ENCODE measurements at places on chromosomes 16 and 17.

DNA sequence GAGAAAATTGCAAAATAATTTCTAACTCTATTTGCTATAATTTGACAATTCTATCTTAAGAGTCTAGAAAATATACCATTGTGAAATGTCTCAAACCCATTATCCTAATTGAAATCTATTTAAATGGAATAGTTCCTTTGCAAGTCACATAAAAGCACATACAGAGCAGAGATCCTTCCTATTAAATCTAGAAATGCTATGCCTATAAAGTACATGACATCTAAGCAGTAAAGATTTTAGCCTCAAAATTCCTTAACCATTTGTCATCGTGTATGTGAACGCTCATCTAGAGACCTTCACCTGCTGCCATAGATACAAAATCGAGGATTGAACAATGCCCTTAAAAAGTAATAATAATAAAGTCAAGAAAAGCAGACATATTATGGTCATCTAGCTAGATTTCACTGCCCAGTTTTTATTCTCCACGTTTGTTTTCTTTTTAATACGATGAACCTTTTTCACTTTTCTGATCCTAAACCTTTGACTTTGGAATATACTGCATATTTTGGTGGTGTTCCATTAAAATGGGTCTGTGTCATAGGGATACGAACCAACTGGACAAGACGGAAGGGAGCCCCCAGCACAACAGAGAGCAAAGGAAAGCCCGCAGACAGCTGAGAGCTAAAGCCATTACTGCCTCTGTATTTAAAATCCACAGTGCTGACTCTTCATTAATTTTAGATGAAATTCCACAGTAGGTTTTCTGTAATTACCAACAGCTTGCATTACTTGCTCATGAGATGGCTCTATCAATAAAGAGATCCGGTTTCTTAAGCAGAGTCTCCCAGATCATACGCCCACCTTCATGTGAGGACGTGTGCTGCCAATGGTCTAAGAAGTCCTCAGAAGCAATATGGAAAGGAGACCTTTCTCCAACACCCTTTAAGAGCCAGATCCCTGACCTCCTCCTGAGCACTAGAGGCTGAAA, 17.6 kb downstream of the TEX2 start:
- no peak for DNase-seq

- no peak for DNase-seq
Observed at GRCh38 chr17:38746004-38746848, 1.9 kb downstream of the PCGF2 start.

GRCh38 chr17:69326377-69327059, 415 bp downstream of the ABCA5 start:
- no peak for DNase-seq

- DNase-seq: no peak
Observed at GRCh38 chr16:66128371-66128770, 238.1 kb upstream of the CDH5 start.

DNA sequence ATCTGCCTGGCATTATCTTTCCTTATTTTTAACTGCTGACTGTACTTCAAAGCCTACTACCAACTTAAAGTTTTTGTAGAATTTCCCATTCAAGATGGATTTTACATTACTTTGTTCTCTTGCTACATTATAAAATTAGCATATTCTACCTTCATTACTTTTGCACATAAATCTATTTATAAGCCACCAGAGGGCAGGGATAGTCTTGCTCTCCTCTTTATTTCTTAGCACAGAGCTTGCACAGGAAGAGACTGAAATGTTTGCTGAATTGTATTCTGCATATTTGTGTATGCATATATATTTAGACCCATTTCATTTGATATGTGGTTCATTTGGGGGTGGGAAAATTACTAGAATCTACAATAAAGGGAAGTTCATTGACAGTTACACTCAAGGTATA, 108.0 kb downstream of the SKAP1 start:
- no peak for DNase-seq

- peak; percentile 12 for DNase-seq
Observed at GRCh38 chr16:56866955-56867830, 2.2 kb downstream of the SLC12A3 start.

GRCh38 chr16:69482410-69482991, 58.1 kb downstream of the CYB5B start:
- DNase-seq: no peak

- no peak for DNase-seq
Observed at GRCh38 chr16:12317121-12317810, 340.7 kb downstream of the SNX29 start.

DNA sequence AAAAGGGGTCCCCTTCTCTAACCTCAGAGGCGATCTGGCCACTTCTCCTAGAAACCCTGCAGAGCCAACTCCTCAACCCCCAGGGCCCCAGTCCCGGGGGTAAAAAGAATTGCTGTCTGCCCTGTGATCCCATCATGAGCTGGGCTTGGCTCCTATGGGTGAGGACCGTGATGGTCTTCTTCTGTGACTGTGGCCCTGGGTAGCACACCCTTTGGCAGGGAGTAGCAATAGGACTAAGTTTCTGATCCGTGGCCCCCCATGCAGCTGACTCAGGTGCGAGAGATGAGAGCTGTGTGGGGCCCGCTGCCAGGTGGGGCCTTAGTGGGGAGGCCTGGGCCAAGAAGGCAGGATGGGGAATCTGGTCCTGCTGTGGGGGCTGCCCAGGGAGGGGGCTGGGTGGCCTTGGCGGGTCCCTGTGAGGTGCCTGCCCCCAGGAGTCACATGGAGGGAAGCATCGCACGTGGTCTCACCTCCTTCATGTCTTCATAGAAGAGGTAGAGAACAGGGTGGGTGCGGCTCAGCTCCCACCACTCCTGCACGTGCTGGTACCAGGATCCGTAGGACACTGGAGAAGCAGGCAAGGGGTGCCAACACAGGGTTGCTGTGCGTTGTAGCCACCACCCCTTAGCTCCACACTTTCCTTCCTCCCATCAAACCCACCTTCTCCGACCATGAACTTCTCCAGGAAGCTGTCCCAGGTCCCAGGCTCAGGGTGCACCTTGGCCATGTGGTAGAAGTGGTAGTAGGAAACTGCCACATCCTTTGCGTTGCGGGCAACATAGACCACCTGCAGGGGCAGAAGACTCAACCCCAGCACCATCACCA, 3.3 kb downstream of the SULT1A1 start:
- no peak for DNase-seq

DNA sequence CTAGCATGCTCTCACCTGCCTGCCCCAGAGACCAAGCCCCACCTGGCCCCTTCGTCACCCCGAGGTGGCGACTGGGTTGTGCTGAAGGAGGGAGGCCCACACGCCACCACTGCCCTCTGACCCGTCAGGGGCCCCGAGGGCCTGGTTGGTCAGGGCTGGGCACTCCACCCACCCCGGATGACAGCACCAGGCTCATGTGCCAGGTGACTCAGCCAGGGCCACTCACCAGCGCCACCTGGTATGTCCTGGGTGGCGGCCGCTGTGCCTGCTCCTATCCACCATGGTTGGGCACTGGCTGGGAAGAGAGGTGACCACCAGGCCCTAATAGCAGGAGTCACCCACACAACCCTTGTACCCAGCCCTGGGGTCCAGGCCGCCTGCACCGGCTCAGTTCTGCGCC, 68.9 kb downstream of the JPH3 start:
- no peak for DNase-seq

DNA sequence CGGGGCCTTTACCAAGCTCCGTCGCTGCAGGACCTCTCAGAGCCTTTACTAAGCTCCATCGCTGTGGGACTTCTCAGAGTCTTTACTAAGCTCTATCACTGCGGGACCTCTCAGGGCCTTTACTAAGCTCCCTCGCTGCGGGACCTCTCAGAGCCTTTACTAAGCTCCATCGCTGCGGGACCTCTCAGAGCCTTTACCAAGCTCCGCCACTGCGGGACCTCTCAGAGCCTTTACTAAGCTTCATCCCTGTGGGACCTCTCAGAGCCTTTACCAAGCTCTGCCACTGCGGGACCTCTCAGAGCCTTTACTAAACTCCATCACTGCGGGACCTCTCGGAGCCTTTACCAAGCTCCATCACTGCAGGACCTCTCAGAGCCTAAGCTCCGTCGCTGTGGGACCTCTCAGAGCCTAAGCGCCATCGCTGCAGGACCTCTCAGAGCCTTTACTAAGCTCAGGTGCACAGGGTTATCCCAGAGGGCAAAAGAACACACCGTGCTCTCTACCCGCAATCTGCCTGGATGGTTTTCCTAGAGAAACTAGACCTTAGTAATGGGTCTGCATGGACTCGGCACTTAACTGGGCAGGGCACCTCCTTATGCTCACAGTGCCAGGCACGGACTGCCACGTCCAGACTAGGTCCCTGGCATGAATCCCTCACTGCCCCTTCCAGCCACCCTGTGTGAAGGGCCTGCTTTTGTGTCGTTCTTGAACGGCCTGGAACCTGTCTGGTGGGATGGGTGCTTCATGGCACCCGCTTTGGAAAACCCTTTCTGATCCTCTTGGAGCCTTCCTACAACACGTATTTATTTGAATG, 69.2 kb upstream of the DOC2B start:
- no peak for DNase-seq

DNA sequence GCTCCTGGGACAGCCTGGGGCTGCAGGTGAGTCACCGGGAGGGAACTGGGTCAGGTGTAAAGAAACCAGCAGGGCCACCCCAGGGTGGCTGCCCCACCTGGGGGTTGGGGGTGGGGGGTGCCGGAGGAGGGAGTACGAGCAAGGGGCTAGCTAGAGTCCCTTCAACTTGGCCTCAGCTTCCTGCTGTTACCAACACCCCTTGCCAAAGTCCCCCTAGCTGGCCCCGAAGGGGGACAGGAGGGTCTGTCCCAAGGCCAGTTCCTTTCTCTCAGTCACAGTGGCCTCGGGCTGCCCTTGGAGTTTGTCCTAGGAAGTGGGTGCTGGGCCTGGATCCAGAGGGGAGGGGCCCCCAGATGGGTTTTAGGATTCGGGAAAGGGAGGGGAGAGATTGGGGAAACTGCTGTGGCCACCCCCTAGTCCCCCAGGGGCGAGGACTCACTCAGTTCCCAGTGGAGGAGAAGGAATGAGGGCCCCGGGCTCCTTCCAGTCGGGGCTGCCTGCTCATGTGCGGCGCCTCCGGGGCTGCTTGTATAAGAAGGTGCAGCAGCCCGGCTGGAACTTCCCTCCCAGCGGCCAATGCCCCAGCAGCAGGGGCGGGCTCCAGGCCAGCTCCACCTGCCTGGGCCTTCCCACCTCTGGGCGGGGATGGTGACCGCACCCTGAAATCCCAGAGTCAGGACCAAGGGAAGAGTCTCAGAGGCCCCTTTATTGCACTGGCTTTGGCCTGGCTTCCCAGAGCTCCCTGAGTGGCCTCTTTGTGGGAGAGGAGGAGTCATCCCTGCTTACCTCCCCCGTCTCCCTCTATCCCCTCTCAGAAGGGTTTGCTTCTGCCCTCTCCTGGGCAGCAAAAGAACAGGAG, 7.3 kb downstream of the ARHGAP27 start:
- no peak for DNase-seq

- peak; percentile 24 for DNase-seq
Observed at GRCh38 chr17:5587438-5588032, 3.2 kb upstream of the NLRP1 start.
